ENCODE measurements at places on chromosomes 3 and 15.

- no peak for DNase-seq
Measured at GRCh38 chr3:107753976-107754375, 231.2 kb downstream of the BBX start.

GRCh38 chr3:180657094-180657493, 22.2 kb downstream of the CCDC39 start:
- no peak for DNase-seq

DNA sequence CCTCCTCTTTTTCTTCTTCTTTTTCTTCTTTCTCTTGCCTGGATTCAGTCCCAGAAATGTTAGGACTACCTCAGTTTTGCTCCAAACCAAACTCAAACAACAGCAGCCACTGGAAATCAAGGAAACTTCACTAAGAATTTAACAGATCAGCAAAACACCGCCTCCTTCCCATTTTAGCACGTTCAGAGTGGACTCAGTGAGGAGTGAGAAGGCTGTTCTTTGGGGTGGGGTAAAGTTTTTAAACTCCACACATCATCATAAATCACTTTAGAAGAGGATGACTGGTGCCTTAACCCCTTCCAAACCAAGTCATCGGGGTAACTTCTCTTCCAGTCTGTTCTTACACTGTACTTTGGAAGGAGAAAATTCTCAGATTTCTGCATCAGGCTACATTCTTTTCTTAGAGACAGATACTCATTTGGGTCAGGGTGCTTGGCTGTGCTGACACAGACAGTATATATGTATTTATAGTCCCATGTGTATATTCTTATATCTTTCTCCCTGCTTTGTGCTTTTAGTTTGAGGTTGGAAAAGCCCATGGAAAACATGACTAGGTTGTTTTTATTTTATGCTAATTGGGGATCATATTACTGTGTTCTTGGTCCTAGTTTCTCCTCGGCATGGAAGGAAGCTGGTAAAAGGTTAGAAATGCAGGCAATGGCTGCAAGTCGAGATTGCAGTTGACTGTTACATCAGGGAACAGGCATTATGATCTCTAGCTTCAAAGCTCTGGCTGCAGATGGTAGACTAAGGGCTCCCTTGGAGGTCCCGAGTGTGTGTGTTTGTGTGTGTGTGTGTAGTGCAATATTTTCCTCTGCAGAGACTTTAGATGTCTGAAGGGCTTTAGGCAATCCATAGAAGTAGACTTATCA, at the start of gene CCDC80:
Gene CCDC80 (minus strand): TSS at position 214 of the 872 bp plus-strand sequence. CDS start 1,238 bp downstream, outside the sequence.
- no peak for DNase-seq

DNA sequence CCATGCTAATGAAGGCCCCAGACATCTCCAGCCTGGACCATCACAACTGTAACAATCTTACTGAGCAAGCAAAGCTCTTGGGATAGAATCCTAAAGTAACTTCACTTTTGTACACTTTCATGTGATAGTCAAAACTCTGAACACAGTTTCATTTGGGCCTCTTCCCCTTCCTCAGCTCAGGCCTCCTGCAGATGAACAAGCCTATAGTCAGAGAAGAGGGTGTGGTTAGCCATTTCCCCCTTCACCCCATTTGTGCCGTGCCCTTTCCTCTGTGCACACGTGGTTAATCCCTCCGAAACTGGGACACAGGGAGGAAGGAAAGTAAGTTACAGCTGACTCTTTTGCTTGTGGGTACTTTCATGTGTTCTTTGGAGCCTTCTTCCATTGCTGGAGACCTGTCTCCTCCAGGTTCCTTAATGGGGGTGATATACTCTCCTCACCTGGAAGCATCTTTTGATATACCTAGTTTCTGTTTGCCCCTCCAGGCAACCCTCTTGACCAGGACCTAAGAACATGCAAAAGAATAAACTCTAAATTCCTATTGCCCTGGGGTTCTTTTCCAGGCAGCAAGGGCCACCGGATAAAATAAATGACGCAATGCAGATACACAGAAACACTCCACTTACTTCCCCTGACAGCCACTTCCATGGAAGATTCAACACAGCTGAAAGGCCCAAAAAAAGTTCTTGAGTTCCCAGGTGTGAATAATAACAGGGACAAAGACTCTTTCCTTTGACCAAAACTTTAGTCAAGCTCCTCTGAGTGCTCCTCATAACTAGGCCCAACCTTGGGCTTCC, 29.6 kb upstream of the CSTA start:
- peak; percentile 24 for DNase-seq

DNA sequence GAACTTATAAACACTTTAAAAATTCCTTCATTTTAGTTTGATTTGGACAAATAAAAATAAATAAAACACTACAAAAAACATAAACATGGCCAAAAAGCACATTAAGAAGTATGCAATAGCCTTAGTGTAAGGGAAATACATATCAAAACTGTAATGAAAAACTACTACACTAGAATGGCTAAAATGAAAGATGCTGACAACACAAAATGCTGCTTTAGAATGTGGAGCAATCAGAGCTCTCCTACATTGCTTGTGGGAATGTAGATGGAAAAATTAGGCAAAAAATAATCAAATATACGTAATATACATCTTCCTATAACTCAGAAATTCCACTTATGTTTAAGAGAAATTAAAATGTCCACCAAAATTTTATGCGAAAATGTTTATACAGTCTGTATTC, 96.2 kb downstream of the ABI3BP start:
- DNase-seq, result no peak

DNA sequence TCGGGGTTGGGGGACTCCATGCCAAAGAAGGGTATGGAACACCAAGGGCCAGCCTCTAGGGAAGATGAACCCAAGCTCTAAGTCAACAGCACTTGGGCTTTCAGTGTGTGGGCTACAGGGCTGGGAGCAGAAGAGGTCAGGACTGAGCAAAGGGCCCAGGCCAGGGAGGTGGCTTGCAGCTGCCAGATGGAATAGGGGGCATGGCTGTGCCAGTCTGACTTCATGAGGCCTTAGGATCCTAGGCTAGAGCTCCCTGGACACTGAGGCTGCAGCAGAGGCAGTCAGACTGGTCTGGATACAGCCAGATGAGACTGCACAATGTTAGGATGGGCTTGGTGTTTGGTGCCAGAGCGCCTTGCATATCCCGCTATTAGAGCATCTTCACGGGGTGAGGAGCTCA, 3.8 kb downstream of the RASGRF1 start:
- DNase-seq, result no peak

DNA sequence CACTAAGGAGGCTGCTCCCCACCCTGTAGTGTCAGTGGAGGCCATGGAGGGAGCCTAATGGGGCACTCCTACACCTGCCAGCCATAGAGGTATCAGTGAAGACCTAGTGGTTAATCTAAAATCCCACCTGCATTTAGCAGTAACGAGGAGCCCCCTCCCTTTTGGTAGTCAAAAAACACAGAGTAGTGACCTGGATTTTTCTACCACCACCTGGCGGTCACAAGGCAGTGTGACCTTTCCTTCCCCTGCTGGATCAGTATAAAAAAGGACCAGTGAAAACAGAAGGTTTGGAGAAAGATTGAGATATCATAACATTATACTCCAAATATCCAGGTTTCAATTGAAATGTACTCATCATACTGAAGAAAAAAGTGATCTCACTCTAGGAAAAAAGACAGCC, 241.2 kb downstream of the PYDC2 start:
- no peak for DNase-seq

- no peak for DNase-seq
Measured at GRCh38 chr3:101325393-101326134, 5.2 kb upstream of the IMPG2 start.

DNA sequence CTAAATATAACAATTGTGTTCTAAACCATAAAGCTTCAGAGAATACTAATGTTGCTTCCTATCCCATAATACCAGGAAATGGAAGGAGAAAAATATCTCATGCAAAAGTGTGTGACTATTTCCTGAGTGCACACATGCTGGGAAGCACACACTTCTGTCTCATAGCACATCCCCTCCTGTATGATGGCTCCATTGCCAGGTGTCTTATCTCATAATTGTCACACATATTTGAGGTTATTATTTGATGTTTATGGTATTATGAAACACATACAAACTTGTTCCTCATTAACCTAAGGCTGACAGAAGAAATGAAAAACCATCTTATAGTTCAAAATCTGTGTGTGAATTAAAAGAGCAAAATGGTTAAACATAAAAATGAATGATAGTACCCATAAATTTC, 65.4 kb downstream of the SERP1 start:
- no peak for DNase-seq

DNA sequence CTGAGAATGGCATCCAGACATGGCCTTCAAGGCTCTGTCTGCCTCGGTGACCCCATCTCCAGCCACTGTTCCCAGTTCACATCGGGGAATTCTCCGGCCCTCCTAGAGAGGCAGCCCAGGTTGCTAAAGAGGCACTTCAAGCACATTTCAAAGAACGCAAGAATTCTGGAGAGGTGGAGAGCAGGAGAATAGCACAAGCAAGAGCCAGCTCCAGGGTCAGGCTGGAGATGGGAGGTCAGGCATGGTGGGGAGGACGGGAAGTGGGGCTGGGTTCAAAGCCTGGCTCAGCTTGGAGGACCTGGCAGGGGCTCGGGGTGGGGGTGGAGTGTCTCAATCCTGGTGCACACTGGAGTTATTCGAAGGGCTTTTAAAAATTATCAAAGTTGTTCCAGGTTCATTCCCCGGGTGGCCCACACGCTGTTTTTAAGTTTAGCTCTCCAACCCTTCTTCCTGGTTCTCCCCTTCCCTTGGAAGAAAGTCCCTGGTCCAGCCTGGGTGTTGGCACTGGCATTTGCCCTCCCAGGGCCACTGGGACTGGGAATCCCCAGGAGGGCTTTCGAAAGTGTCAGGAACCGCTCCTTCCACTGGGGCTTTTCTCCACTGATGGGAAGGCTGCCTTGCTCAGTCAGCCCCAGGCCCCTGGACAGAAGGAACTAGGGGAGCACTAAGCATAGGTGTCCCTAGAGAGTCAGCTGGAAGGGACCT, 35.8 kb downstream of the ZNF710 start:
- no peak for DNase-seq

GRCh38 chr3:100966049-100966491, 27.2 kb downstream of the ABI3BP start:
- DNase-seq, result no peak

Data from CD4-positive, alpha-beta T cell treated with Interleukin-12 subunit alpha and Interleukin-12 subunit beta, for 1 hour (primary cell).